Stimulated activated CD4-positive, alpha-beta T cell treated with anti-CD3 and anti-CD28 coated beads, TNF-alpha, amount 100 ng/mL, for 4 hours (primary cell): ENCODE measurements at places on chromosomes 4 and X.
A peak's percentile ranks its signal among the peaks of the same experiment; 100 is the strongest.

GRCh38 chrX:103330681-103331288 lies 746 bp downstream of the TCEAL7 start:
- no peak for DNase-seq

- no peak for DNase-seq
Measured at GRCh38 chr4:89373394-89373793, 65.8 kb upstream of the GPRIN3 start.

- DNase-seq, result no peak
Measured at GRCh38 chrX:48919360-48919841, 577 bp upstream of the PIM2 start.

DNA sequence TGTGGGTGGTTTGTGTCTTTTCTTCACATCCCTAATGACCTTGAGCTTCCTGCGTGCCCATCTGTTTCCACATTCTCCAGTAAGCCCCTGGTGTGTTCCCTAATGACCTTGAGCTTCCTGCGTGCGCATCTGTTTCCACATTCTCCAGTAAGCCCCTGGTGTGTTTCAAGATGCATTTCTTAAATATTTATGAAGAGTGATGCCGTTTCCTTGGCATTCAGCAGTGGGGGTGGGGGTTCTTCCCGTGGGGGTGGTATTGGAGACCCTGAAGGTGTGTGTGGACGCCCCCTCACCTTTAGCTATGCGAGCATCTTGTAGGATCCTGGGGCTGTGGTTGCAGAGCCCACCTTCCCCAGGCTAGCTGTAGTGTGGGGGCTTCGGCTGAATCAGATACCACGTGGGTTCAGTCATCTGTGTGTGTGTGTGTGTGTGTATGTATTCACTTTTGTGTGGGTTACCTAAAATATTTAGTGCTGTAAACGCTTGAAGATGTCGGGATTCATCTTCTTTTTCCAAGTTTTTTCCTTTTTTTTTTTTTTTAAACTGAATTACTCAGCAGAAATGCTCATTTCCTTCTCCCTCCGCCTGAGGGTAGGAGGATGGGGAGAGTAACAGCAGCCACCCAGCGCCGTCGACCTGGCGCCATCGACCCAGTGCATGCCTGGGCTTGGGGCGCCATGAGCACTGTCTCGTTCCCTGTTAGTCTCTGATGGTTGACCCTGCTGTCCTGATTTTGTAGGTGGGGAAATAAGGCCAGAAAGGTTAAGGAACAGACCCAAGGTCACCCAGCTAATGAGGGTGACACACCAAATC lies 9.9 kb downstream of the NSG1 start:
- DNase-seq, result no peak

GRCh38 chrX:15947648-15948317 lies 93.2 kb upstream of the AP1S2 start:
- no peak for DNase-seq

- no peak for DNase-seq
Measured at GRCh38 chr4:137394018-137394417, 138.3 kb downstream of the PCDH18 start.

GRCh38 chr4:111323496-111323895 lies 700.6 kb upstream of the PITX2 start:
- DNase-seq, result no peak

- DNase-seq, result no peak
Measured at GRCh38 chr4:185708348-185708747, 103.6 kb downstream of the SORBS2 start.

DNA sequence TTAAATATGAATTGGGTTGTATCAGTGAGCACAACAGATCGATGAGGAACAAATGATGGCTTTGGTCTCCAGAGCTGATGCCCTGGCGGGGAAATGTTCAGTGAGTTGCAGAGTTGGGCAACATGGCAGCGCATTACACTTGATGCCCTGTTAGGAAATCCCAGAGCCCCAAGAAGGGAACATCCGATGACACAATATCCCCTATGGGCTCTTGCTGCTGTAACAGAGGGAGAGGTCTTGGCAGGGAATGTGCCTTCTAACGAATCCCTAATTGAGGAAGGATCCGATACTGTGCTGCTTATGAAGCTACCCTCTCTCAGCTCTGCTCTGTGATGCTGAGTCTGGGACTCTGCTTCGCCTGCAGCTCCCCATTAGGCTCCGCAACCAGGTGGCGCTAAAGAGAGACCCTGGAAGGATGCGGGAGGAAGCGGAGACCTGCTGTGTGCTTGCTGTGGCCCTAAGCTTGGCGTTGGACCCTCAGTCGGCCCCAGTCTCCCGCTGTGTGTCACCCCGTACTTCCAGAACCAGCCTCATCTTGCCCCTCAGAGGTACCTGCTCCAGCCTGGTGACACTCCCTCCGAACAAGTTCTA lies 38.9 kb downstream of the PDHA1 start:
- peak; percentile 12 for DNase-seq

GRCh38 chrX:45771560-45772340 lies 571.1 kb upstream of the DIPK2B start:
- peak; percentile 25 for DNase-seq

- no peak for DNase-seq
Measured at GRCh38 chr4:1871471-1872021, 353 bp downstream of the NSD2 start.

DNA sequence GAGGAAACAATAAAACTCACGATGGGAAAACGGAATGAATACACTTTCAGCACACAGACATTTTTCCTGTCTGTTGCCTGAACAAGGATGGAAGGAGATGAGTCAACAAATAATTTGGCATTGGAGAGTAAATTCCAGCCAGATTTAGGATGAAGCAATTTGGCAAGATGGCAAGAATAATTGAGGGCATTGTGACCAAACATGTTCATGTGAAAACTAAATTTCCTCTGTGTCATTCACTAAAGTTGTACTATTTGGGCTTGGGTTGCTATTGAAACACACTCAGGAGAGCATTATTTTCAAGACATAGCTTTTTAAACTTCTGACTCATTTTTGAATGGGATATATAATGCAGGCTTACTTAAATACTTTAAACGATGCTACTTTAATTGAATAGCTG lies 1614.4 kb downstream of the PCDH19 start:
- DNase-seq, result no peak

- DNase-seq, result no peak
Measured at GRCh38 chr4:23763559-23763958, 126.3 kb downstream of the PPARGC1A start.

DNA sequence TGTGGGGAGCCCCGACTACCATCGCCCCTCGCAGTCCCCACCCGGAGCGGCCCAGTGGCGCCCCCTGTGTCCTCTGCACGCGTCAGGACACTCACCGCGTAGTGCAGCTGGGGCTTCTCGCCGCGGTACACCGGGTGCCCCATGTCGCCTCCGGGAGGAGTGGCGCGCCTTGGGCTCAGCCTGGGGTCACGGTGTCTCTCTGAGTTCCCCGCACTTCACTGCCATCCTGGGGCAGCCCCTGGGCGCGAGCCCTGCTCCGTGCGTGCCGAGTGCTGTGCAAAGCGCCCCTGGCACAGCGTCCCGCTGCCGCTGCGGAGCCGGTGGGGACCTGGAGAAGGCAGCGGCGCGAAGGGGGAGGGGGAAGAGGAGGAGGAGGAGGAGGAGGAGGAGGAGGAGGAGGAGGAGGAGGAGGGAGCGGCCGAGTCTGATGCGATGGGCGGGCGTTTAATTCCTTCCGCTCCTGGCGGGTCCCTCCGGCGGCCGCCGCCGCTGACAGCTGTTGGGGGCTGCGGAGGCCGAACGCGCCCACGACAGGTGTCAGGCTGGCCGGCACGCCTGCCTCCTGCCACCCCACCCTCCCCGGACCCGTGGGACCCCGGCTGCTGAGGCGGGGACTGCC lies 134.3 kb downstream of the AMELX start:
- no peak for DNase-seq

- no peak for DNase-seq
Measured at GRCh38 chrX:437661-438390, 51.1 kb upstream of the PPP2R3B start.

GRCh38 chrX:120731386-120731785 lies 101.5 kb upstream of the C1GALT1C1 start:
- DNase-seq, result no peak
